SK-N-SH treated with all-trans-retinoic acid at 6 μM for 48 hours (cell line): ENCODE measurements at places on chromosomes 16 and 17.

DNA sequence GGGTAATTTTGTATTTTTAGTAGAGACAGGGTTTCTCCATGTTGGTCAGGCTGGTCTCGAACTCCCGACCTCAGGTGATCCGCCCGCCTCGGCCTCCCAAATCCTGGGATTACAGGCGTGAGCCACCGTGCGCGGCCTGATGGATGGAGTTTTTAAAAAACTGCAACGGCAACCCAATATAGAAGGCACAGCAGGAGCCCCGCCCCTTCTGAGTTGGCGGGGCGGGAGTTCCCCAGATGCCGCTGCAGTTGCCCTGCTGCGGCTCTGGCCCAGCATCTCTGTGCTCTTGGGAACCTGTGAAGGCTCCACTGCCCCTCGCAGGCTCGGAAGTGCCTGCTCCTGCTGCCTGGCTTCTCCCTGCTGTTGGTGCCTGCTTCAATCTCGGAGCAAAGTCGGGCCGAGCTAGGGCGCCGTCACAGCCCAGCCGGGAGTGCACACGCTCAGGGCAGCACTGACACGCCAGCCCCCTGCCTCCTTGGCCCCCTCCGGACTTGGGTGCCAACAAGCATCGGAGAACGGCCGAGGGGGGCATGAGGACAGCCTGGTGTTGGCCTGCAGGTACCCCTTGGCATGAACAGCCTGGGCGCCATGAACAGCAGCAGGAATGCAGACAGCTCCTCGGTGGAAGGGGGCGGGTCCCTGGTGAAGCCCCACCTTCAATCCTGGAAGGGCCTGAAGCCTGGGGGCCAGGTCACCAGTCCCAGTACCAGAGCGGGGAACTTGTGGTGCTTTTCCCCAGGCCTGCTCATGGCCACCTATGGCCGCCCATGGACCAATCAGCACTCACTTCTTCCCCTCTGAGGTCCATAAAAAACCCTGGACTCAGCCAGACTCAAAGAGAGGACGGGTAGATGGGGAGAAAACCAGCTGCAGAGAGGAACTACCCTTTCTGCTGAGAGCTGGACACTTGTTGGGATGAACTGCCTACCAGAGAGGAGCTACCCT lies 2.3 kb upstream of the NT5M start:
- no peak for ATAC-seq

GRCh38 chr16:82011199-82011641 lies at the start of gene SDR42E1:
TSS of gene SDR42E1 (minus strand) at chr16:82011470. CDS start at chr16:82000858, 10,612 bp downstream.
- no peak for ATAC-seq

GRCh38 chr17:17304521-17304985 lies 1.4 kb downstream of the NT5M start:
- ATAC-seq: no peak

GRCh38 chr16:77063676-77064016 lies 127.3 kb upstream of the MON1B start:
- no peak for ATAC-seq

DNA sequence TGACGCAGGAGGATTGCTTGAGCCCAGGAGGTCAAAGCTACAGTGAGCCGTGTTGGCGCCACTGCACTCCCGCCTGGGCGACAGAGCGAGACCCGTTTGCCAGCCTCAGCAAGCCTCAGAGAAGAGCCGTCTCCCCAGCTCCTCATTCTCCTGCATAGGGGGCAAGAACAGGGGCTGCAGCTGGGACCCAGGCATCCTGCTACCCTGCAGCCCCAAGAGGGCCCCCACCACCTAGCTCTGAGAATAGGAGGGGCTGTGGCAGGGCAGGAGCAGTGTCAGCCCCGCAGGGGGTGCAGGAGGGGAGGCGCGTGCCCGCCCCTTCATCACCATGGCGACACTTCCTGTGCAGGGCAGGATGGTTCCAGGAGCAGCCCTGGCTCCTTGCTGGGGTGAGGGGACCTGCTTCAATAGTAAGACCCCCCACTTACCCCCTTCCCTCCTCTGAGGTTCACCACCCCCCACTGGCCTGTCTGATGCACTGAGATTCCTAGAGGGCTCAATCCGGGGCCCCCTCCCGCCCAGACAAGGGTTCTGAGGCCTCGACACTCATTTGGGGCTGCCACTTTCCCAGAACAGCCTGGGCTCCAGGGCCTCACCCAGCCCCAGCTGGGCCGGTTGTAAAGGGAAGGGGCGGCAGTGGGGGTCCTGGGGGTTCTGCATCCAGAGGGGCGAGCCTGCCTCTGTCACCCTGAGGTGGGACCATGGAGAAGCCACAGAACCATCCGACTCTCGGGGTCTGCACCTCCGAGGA lies 20.2 kb downstream of the VASN start:
- no peak for ATAC-seq

GRCh38 chr17:73318427-73318813 lies 6.6 kb upstream of the CDC42EP4 start:
- ATAC-seq: no peak; the same call in 2 of the 3 replicates

DNA sequence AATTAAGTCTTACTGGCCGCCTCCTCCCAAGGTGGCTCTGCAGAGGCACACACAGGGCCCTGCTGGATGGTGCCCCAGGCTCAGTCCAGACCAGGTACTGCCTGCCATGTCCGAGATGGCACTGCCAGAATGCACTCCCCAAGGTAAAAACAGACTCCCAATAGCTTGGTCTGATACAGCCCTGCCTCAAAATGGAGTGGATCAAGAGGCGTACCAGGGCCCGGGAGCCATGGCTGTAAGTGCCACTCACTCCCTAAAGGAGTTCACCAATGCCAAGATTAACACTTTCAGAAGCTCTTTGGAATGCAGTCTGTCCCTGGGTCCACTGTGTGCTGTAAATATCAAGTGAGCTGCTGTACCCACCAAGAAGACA lies 576 bp upstream of the MYO18A start:
- no peak for ATAC-seq

GRCh38 chr16:3740934-3741333 lies 23.6 kb upstream of the TRAP1 start:
- ATAC-seq: no peak

DNA sequence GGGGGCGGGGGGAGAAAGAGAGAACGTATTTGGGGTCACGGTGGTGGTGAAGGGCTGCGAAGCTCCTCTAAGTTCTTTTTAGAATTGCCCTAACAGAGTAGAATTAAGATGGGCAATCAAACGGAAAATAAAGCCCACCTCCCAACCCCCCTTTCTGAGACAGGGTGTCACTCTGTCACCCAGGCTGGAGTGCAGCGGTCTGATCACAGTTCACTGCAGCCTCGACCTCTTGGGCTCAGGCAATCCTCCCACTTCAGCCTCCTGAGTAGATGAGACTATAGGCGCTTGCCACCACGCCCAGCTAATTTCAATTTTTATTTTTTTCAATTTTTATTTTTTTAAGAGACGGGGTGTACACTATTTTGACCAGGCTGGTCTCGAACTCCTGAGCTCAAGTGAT lies 710 bp upstream of the CAVIN1 start:
- no peak for ATAC-seq

GRCh38 chr17:38545531-38546225 lies 60.1 kb downstream of the SRCIN1 start:
- no peak for ATAC-seq

DNA sequence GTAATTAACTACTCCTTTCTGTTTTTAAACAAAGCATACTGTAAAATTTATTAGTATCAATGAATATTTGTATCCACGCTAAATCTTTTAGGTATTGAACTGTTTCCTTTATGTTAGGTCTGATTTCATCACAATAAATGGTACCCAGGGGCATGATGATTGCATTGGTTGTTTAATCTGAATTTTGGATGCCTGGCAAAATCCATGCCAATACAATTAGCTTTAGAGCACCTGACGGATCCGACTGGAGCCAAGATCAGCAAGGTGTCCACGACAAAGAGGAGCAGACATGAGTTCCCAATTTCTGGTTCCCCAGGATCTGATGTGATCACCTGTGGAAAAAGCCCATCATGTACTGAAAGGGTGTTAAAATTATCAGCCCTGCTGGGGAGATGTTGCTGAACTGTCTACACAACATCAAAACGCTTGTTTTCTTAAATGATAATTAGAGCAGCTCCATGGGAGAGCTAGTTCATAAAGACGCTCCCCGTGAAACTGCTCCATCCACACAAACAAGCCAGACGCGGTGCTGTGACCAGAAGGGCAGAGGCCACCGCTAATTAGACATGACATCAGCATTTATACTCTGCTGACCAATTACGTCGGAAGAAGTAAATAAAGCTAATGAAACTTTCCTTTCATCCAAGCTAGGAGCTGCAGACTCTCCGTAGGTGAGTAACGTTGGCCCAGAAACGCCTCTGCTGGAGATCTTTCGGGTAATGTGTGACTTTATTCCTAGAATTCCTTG lies 151.7 kb downstream of the CPPED1 start:
- ATAC-seq: no peak
